NCI-H1048 (cell line): ENCODE measurements at places on chromosomes 7 and 10.

GRCh38 chr10:36765782-36766414 is 359.5 kb upstream of the ANKRD30A start:
- DNase-seq: no peak

DNA sequence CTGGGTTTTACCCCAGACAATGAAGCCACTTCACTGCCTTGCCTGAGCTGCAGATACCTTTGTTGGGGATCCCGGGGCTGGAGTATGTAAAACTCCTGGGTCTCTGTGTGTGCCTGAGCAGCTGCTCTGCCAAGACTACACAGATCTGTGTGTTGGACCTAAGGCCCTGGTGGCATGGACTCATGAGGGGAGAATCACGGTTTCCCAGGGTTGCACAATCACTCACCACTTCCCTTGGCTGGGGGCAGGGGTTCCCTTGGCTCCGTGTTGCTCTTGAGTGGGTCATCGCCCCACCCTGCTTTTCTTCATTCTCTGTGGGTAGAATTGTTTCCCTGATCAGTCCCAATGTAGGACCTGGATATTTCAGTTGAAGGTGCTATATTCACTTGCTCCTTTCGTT is 13.9 kb upstream of the TBATA start:
- DNase-seq: no peak

DNA sequence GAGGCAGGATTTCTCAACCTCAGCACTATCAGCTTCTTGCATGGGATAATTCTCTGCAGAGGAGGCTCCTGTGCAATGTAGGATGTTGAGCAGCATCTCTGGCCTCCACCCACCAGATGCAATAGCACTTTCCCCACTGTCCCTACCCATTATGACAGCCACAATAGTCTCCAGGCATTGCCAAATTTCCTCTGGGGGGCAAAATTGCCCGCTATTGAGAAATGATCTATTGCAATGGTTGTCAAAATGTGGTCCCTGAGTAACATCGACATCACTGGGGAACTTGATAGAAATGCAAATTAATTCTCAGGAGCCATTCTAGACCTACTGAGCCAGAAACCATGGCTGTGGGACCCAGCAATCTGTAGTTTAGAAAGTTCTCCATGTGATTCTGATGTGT is 7.0 kb downstream of the KCNK18 start:
- DNase-seq: no peak

GRCh38 chr7:15625466-15625865 is 61.0 kb downstream of the MEOX2 start:
- DNase-seq: no peak

DNA sequence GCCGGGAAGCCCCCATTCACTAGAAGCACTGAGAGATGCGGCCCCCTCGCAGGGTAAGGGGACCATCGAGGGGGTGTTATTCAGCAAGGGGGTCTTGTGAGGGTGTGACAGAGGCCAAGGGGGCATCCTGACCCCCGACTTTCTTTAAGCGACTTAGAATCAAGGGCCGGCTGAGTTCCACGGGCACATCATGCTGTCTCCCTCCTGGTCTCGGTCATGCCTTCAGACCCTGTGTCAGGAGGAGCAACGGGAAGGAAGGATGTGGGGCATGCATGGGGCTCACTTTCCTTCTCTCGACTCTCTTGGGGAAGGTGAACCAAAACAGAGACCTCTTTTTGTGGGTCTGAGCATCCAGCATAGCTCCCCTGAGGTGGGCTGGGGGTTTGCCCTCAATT is 2.5 kb downstream of the ACSL5 start:
- DNase-seq: no peak
